ENCODE measurements at places on chromosomes 1 and 21. TPM values are rescaled to one million over a fixed set of nuclear protein-coding genes. Genes with fewer than 3 reads are reported as not detected.

DNA sequence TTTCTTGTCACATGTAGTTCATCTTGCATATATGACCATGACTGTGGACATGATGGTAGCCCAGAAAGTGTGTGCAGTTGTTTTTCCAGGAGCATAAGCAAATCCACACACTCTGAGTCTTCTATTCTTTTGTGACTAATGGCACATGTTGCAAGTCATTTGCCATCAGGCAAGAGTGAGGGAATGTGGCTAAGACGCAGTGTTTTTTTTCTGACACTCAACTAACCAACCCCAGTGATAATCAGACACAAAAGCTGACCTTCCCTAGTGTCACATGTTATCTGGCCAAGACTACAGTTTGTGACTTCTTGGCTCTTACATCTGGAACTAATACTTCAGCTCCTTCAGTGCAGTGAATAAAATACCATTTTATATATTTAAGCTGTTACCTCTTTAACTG, 108.8 kb downstream of the ITSN1 start:
- DNase-seq, result peak; percentile 34

- DNase-seq, result no peak
These were observed 15.7 kb downstream of the ATP1A4 start for GRCh38 chr1:160167056-160167455.

GRCh38 chr1:59046730-59047157, 250.2 kb upstream of the FGGY start:
- DNase-seq, result peak; percentile 48

DNA sequence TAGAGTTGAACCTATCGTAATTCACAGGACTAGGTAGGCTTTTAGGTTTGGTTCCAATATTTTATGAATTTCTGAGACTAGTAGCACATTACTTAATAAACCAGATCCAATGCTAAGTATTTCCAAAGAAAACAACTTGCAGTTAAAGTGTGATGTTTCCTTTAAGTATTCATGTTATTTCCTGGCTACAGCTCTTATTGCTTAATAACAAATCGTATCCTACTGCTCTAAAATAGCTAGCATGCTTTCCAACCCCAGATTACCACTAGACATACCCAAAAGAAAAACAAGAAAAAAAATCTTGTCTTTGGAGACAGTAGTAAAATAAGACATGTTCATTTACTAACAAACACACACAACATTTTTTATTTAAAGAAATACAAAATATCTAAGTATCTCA, 898 bp downstream of the KRTAP27-1 start:
- no peak for DNase-seq

PDPN gene
- total RNA-seq, result 2.0 TPM

GRCh38 chr1:170674986-170675385, 11.1 kb downstream of the PRRX1 start:
- peak; percentile 32 for DNase-seq

DNA sequence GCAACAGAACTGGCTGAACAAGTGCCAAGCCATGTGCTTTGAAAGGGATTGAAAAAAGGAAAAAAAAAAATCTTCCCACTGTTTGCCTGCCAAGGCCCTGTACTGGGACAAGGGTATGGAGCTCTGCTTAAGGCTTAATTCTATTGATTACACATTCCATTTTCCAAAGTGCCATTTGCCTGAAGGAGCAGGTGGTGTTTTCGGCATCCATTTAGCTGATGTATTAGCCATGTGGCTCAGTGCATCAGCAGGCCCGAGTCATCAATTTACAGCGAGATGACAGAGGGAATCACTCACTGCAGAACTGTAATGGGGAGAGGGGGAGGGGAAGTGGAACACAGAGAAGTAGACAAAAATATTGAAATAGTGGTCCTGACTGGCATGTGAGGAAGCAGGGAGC, 144.2 kb upstream of the BEND5 start:
- no peak for DNase-seq

ANGPTL1 gene
- total RNA-seq, result 6.6 TPM

- DNase-seq, result peak; percentile 91
These were observed 5.2 kb downstream of the CCN1 start for GRCh38 chr1:85585799-85586198.

- no peak for DNase-seq
These were observed 62.7 kb downstream of the SDC3 start for GRCh38 chr1:30845904-30846290.

GRCh38 chr21:22890656-22891055, 1892.4 kb downstream of the NCAM2 start:
- DNase-seq, result no peak

KRTAP12-3 gene
- not detected for total RNA-seq

- no peak for DNase-seq
These were observed 206.2 kb downstream of the SMYD3 start for GRCh38 chr1:246300626-246301549.

TTC34 gene
- 0.41 TPM for total RNA-seq

- DNase-seq, result peak; percentile 10
These were observed 86.2 kb downstream of the UBR4 start for GRCh38 chr1:19123837-19124236.

ACTL8 gene
- not detected for total RNA-seq
